GOT3 (cell line): ENCODE measurements at places on chromosomes 1 and 21.

- DNase-seq, result no peak
Measured at GRCh38 chr1:5616366-5617178, 375.7 kb downstream of the NPHP4 start.

GRCh38 chr1:184403961-184404726 lies 17.3 kb downstream of the C1orf21 start:
- no peak for DNase-seq

DNA sequence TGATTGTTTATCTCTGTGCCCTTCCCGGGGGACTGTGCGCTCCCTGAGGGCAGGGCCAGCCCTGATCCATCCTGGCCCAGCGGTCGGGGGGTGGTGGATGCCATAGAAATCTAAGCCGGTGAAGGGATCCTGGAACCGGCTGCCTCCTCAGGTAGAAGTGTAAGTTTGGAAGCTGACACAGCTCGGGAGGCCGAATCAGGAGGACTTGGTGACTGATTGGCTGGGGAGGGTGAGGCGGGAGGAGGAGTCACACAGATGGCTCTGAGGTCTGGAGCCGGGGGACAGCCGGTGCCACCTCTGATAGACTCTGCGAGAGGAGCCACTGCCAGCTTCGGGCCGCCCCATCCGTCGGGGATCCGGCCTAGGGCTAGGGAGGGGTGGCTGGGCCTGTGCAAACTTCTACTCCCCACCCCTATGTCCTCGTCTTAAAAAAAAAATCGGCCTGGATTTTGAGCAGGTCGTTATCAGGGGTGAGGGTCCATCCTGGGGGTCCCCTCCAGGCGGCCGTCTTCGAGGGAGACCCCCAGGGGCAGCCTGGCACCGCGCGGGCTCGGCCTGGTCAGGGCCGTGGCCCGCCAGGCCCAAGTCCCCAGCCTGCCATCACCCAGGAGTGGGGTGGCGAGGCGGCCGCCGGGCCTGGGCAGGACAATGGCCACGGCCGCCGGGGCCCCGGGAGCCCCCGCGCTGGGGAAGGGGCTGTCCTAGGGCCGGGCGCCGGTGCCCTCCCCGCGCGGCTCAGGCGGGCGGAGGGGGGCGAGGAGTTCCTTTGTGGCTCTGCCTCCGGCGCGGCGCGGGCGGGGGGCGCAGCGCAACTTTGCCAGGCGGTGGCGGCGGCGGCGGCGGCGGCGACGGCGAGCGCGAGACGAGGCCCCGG lies 708 bp upstream of the ZNF362 start:
- no peak for DNase-seq

DNA sequence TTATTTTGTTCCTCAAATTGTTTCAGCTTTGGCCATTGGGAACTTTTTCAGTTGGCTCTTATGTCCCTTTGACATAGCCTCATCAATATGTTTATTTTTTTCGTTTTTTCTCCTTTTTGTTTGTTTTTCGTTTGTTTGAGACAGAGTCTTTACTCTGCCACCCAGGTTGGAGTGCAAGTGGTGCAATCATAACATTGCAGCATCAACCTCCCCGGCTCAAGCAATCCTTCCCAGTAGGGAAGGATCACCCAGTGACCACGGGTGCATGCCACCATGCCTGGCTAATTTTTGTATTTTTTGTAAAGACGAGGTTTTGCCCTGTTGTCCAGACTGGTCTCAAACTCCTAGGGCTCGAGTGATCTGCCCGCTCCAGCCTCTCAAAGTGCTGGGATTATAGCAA lies 8.1 kb downstream of the POLR3GL start:
- no peak for DNase-seq

DNA sequence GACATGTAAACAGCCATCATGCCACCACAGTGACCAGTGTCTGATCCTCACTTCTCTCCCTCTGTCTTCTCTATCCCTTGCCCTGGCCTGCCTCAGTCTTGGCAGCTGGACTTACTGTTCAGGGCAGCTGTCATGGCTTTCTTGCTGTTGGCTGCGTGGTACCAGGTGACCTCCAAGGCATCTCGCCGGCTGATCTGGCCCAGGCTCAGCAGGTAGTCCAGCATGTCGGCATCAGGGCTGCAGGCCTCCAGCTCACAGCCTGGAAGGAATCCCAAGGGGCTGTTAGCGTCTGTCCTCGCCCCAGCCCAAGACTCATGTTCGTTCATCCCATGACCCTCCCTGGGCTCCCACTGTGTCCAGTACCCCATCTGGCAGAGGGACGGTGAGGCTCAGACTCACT lies 3.6 kb downstream of the FAM151A start:
- DNase-seq, result no peak

- no peak for DNase-seq
Measured at GRCh38 chr21:28538987-28539622, 453.6 kb downstream of the LTN1 start.

- peak; percentile 50 for DNase-seq
Measured at GRCh38 chr1:156445789-156446263, 54.7 kb downstream of the MEF2D start.

DNA sequence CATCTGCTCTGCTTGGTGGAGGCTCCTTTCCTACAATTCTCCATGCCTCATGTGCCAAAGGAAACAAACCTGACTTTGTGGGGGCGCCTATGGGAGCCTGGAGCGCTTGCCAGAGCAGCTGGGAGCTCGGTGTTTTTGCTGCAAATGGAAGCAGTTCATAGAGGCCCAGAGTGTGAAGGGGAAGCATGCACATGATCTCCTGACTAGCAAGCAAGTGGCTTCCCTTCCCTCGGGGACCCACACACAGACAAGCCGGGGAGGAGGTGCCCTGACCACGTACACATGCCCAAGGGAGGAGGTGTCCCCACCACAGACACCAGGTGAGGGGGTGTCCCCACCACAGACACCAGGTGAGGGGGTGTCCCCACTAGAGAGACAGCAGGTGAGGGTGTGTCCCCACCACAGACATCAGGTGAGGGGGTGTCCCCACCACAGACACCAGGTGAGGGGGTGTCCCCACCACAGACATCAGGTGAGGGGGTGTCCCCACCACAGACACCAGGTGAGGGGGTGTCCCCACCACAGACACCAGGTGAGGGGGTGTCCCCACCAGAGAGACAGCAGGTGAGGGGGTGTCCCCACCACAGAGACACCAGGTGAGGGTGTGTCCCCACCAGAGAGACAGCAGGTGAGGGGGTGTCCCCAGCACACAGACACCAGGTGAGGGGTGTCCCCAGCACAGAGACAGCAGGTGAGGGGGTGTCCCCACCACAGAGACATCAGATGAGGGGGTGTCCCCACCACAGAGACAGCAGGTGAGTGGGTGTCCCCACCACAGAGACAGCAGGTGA lies 106.8 kb downstream of the CRYAA start:
- DNase-seq, result no peak

- no peak for DNase-seq
Measured at GRCh38 chr1:48194801-48195200, 27.7 kb upstream of the SLC5A9 start.

GRCh38 chr21:15775981-15776380 lies 46.2 kb downstream of the USP25 start:
- DNase-seq, result no peak

GRCh38 chr1:236123563-236123962 lies 18.8 kb upstream of the GPR137B start:
- no peak for DNase-seq

DNA sequence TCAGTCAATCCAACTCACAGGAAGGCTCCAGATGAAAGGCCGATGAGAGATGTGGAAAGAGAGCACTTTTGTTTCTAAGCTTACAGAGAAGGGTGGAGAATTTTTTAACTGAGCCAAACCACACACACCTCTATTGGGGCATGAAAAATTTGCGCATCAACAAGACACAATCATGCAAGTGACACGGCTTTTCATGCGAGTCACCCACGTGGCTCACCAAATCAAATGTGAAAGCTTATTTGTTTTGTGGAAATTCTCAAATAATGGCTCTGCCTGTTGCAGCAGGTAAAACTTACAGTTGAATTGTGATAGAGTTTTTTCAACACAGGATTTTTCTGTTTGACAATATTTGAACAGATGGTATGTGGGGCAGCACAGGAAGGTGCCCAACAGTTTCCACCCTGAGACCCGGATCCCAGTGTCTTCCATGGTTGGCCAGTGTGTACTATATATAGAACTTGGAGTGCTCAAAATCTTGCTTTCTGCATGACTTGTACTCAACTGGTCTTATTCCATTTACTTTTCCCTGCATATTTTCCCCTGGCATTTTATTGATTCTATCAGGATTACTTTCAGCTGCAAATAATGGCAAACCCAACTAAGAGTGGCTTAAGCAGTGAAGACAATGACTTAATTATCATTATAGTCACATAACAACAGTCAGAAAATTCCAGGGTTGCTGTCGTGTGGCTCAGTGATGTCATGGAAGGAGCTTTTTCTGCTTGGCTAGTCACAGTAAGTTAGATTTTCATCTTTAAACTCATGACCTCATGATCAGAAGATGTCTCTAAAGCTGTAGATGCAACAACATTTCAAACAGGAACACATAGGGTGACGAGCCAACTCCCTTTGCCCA lies 90.6 kb upstream of the SIM2 start:
- DNase-seq, result no peak
